ENCODE measurements at places on chromosomes 1 and 21.

- DNase-seq = no peak
Measured at GRCh38 chr1:53592521-53592982, 133.4 kb downstream of the DMRTB1 start.

GRCh38 chr21:39007532-39007931 is 175.7 kb downstream of the PSMG1 start:
- no peak for DNase-seq

DNA sequence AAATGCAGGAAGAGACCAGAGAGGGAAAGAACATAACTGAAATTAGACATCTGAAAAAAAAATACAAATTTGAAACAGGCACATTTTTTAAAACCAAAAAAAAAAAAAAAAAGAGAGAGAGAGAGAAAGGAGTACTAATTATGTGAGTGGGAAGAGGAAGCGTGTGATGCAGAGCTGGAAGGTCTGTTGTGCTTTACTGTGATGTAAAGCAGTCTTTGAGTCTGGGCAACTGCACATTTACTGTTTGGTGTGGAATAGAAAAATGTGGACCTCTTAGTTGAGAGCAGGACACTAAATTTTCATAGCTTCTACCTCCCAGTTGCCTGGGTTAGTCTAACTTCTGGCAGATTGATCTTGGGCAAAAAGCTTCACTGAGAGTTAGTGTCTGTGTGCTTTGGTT is 16.5 kb downstream of the LHX9 start:
- no peak for DNase-seq

DNA sequence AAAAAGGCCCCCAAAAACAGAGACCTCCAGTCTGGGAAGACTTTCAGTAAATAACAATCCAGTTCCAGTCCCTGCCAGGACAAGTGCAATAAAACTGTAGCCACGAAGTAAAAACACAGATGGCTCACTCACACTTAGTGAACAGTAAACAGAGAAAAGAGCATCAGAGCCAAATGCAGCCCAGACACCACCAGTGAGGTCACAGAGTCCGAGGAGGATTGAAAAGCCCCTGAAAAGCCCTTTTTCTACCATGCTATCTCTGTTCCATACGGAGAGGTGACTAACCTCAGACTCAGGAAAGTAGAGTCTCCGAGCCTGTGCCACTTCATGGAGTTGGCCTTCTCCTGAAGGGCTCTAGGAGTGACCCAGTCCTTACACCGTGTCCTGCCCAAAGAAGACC is 84.5 kb downstream of the COLGALT2 start:
- DNase-seq = no peak

- DNase-seq = no peak
Measured at GRCh38 chr1:186689376-186689775, 9.2 kb upstream of the PTGS2 start.

- no peak for DNase-seq
Measured at GRCh38 chr21:44684483-44684882, 2.5 kb upstream of the KRTAP12-1 start.

DNA sequence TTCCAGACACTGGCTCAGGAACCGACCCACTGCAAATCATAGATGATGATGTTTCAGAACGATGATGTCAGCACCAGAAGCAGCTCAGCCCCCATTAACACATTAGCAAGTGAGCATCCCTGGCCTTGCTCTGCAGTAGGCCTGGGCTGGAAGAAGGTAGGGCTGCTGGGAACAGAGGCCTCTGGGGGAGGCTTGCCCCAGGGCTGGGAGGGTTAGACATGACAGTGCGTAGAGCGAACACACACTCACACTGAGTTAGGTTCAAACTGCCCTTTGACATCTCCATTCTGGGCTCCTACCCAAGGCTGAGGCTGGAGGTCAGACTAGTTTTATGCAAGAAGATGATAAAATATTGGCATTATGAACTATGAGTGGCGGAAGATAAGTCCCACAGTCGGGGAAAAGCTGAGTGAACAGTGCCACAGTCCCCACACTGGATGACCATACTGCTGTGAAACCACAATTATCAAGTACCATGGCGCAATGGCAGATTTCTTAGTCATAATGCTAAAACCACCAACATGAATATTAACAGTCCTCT is 91.1 kb downstream of the DMRTB1 start:
- DNase-seq = no peak

DNA sequence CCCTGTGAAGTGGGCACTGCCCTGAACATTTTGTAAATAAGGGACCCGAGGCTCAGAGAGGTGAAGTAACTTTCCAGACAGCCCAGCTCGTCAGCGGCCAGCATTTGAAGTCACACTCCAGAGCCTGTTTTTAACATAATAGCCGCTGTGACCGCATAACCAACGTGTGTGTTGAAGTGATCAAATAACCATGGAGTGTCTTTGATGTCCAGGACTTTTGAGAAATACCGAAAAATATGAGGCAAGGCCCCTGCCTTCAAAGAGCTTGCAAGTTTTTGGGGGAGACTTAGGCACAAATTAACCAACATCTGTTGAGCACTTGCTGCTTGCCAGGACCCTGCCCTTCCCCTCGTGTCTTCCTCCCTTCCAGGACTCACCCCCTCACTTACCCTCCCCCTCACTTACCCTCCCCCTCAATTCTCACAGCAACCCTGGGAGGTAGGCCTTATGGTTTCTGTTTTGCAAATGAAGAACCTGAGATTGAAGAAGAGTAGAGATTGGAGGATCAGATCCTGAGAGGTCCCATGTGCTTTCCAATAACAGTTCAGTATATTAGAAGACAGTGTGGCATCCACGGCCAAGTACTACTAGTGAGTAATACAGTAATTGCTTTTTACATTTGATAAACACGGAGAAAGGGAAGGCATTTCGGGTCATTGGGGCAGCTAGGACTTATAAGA is 1.3 kb upstream of the SLC16A1 start:
- peak; percentile 1 for DNase-seq

- no peak for DNase-seq
Measured at GRCh38 chr21:42424914-42425541, 21.3 kb downstream of the UBASH3A start.

DNA sequence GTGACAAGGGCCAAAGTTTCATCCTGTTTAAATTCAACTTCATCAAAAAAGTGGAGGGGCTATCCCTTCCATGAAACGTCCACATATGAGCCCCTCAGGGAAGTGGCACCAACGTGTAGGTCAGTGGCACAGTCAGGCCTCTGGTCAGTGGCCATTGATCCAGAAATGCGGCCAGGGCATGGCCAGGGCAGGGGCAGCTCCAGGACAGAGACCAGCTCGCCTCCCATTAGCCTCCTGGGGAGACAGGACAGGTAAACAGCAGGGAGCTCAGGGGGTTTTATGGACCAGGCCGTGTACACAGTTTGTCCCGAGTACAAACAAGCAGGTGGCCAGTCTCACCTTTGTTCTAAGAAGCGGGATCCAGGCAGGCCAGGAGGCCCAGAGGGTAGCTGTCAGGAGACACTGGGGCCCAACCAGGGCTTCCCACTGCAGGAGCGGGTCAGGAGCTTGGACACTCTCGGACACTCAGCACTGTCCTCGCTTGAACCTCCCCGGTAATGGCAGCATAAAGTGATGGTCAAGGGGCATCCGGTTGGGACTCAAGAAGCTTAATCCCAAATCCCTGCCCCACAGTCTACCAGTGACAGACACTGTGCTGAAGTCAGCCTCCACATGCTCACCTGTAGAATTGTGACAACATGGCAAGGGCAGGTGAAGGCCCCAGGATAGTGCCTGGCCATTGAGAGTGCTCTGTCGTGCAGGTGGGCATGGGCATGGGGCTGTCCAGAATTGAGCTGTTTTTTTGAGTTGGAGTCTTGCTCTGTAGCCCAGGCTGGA is 144.1 kb upstream of the ERRFI1 start:
- DNase-seq = no peak

- no peak for DNase-seq
Measured at GRCh38 chr1:157566484-157567300, 14.4 kb upstream of the FCRL5 start.

- DNase-seq = no peak
Measured at GRCh38 chr1:69163241-69163640, 404.5 kb upstream of the LRRC7 start.

DNA sequence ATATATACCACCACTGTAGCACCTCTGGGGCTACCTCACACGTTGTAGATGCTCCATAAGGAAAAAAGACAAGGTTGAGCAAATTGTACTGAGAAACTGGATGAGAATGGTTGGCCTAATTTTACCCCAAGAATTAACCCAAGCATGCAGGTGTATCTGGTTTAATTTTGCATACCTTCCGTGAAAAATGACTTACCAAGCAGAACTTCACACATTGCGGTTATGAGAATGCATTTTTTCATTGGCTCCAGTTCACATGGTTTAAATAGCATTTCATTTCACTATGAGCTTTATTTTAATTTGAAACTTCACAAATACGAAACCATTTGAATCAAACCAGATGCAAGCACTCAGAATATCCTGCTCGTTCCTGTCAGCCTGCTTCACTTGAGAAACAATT is 512.2 kb downstream of the LTN1 start:
- DNase-seq = no peak

DNA sequence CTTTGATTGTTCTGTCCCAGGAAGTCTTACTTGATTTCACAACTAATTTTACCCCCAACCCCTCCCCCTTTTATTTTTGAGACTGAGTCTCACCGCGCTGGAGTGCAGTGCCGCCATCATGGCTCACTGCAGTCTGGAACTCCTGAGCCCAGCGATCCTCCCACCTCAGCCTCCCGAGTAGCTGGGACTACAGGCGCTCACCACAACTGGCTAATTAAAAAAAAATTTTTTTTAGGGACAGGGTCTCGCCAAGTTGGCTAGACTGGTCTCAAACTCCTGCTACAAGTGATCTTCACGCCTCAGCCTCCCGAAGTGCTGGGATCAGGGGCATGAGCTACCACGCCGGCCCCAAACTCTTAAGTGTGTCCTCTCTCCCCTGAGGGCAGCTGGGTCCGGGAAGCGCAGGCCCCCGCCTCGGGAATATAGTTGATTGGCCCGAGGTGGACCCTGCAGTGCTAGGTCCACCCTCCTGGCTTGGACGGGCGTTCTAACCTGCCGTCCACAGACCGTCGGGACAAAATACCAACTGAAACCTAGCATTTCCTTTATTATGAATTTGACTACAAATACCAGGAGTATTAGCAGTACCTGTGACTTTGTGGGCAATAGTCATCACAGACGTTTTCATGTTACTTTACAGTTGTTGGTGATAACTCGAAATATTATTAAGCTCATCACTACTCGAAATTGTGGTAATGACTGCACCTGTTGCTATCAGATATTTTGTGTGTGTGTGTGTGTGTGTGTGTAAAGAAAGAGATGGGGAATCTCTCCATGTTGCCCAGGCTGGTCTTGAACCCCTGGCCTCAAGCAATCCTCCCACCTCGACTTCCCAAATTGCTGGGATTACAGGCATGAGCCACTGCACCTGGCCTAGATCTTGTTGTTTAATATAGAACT is 642 bp upstream of the PARP1 start:
- no peak for DNase-seq

DNA sequence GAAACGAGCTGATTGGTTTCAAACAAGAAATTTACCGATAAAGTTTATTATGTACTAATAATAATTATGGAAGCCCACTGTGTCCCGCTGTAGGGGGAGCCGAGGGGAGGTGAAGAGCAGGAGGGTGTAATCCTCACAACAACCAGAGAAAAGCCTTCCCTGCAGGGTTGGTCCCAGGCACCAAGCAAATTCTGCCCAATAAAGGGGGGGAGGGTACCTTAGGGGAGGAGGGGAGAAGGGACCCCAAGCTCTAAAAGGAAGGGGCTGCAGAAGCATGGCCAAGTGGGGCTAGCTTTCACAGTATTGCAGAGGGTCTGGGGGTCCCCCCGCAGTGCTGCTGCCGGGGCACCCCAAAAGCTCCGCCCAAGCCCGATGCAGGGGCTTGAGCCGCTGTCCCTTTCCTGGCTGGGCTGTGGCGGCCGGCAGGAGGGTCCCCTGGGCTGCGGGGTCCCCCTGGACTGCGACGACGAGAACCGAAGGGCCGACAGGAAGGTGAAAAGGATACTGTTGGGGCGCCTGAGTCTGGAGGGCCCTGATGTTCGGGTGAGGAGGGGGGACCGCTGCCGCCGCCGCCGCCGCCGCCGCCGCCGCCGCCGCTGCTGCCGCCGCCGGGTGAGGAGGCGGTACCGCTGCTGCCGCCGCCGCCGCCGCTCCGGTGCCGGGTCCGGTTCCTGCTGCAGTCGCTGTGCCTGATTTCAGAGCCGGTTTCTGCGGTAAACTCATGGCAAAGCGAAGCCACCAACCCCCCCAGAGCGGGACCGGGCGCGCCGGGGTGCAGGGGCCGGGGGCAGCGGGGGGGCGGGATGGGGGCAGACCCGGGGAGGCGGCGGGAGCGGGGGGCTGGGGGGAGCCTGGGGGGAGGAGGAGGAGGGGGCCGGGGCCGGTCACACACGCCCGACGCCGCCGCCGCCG is 771 bp downstream of the EIF4G3 start:
- peak; percentile 26 for DNase-seq

GRCh38 chr1:45545019-45545493 is 5.6 kb upstream of the AKR1A1 start:
- DNase-seq = no peak

- no peak for DNase-seq
Measured at GRCh38 chr1:186798960-186799688, 29.6 kb upstream of the PLA2G4A start.

DNA sequence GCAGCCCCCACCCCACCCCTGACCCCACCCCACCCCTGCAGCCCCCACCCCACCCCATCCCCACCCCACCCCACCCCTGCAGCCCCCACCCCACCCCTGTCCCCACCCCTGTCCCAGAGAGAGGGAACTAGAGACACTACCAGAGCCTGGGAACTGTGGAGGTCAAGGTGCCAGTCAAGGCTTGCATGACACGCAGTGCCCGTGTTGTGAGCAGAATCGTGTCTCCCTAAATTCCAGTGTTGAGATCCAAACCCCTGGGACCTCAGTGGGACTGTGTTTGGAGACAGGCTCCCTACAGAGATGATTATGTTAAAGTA is 18.4 kb upstream of the SUMO3 start:
- no peak for DNase-seq

DNA sequence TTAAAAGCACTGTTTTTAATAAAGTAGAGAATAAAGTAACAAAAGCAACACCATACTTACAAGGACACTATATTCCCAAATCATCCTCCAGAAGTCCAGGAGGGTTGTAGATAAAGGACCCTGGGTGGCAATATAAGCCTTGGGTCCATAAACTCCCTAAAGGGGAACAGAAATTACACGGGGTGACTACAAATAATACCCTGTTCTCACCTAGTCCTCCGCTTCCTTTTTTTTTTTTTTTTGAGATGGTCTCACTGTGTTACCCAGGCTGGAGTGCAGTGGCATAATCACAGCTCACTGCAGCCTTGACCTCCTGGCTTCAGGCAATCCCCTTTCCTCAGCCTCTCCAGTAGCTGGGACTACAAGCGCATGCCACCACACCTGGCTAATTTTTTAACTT is 13.1 kb downstream of the PTPN22 start:
- DNase-seq = no peak
